AG08395 (cell line): ENCODE measurements at places on chromosomes 4 and X.

DNA sequence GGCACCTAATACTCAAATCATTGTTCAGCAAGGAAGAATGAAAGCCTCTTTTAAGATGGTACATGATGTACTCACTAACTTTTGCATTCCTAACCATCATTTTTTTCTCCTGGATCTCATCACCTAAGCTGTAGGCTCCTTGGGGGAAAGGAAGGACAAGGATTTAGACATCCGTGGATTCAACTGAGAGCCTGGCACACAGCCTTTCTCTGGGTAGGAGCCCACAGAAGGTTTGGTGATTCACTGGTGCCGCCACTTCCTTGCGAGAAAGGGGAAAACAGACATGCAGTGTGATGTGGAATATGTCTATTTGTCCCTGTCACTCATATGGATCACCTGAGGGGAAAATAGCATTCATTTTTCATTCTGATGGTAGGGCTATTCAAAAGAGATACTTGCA, 147.3 kb downstream of the PCDH7 start:
- no peak for DNase-seq

DNA sequence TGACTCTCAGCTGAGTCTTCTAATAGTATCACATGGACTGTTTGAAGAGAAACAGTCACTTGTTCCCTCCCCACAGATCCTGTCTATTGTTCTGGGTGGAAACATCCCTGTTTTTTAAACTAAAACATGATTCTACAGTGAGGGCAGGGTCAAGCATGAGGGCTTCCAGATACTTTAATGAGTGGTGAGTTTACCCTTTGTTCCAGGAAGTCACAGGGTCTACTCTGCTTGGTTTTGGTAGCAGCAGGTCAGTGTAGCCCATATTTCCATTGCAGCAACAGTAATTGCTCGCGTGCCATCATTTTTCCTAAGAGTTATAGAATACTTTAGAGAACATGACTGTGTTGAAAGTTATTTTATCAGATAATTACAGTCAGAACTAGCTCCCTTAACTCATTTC, 87.4 kb downstream of the ZNF732 start:
- DNase-seq: no peak

DNA sequence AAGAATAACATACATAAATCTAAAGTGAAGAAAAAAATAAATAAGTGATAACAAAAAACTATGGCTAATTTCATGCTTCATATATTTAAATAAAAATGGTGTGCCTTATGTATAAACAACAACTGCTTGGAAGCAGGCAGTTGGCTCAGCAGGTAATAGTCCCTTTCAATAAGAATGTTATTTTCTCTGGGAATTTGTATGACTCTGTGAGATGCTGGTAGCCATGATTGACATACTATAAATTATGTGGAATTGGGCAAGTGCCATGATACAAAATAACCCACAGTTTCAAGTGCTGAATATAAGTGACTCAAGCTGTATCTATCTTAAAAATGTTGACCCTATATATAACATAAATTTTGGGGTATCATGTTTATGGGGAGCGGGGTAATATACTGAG, 546.5 kb downstream of the SPOCK3 start:
- no peak for DNase-seq

GRCh38 chr4:3797831-3798790, 31.9 kb downstream of the ADRA2C start:
- DNase-seq: no peak

DNA sequence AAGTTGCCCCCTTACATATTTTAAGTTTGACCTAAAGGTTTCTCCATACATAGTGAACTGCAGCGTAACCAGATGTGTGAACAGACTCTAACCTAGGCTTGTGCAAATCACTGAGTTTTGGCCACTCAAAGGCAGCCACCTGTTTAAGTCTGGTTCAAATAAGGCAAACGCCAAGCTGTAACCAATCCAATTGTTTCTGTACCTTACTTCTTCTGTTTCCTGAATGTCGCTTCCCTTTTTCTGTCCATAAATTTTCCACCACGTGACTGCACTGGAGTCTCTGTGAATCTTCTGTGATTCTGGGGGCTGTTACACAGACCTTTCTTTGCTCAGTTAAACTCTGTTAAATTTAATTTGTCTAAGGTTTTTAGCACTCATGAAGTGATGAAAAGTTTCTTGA, 618.8 kb downstream of the GLUD2 start:
- DNase-seq: no peak

GRCh38 chrX:15549189-15550012, 48.8 kb downstream of the BMX start:
- DNase-seq: no peak

DNA sequence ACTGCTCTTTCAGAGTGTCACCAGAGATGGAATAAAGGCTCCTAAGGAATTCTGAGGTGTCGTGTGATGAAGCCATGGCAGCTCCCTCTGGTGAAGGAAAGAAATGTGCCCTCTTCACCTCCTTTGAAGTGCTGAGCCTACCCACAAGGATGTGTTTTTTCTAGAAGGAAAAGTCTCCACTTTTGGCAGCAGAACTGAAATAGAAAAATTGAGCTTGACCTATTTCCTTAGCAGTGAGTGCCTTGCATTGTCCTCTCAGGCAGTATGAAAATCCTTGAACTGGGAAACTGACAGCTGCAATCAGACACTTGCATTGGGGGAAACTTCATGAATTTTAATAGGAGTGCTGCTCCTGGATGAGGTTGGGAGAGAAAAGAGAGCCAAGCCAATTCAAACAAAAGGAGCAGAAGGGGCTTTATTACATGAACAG, 95.2 kb downstream of the DCLK2 start:
- DNase-seq: no peak

- no peak for DNase-seq
Measured at GRCh38 chr4:185560316-185560715, 25.0 kb upstream of the PDLIM3 start.

DNA sequence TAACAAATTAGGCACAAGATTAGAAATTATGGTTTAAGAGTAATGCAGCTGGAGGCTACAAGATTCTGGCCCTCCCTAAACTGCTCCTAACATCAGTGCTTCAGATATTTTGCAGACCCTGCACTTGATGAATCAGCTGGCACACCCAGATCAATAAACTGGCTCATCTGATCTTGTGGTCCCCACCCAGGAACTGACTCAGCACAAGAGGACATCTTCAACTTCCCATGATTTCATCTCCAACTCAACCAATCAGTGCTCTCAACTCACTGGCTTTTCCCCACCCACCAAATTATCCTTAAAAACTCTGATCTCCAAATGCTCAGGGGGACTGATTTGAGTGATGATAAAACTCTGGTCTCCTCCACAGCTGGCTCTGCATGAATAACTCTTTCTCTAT, 21.7 kb upstream of the TMEM33 start:
- no peak for DNase-seq

DNA sequence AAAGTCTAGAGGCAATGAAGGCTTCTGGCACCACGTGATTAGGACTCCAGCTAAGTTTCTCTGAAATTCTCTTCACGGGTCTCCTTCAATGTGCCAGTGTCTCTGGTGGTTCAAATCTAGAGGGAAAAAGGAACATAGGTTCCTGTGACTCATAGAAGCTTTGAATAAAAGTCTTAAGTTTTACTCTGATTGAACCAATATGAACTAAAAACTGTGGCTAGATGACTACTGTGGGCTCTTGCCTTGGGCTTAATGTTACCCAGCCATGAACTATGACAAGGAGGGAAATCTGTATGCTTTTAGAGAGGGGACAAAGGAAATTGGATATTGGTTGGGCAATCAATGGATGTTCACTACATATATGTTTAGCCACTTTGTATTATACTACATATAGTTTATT, 49.9 kb upstream of the TEX13D start:
- no peak for DNase-seq

GRCh38 chr4:16757080-16757521, 141.3 kb downstream of the LDB2 start:
- no peak for DNase-seq
